ENCODE measurements at places on chromosomes 5 and 9. TPM values are rescaled to one million over a fixed set of nuclear protein-coding genes. Genes with fewer than 3 reads are reported as not detected.

DNA sequence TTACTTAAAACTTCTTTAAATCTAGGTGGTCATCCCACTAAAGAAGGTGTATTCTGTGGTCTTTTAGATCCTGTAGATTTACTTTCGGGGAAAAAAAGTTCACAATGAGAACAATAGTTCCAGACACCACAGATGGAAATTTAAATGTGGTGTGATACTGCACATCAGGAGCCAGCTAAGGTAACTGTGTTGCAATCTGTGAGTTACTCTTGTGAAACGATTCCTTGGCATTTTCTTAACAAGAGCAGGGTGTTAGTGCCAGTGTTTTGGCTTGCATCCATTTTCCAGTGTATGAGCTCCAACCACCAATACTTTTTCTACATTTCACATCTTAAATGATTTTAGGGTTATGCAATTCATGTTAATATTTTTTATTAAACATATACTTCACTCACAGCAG, 674.5 kb downstream of the CETN3 start:
- no peaks in the 10 kb centered on the region for H3K4me1 ChIP-seq
- H3K36me3 ChIP-seq, result no peaks in the 10 kb centered on the region
- DNase-seq, result no peak
- H3K27me3 ChIP-seq, result no peaks in the 10 kb centered on the region

GRCh38 chr5:157744051-157745011, 819 bp downstream of the LSM11 start:
- H3K4me1 ChIP-seq, result peaks cover 12% of the 10 kb centered on the region
- DNase-seq, result no peak
- H3K4me3 ChIP-seq, result peak overlapping the region; percentile 89

Gene ANXA2R
- total RNA-seq, result 6.3 TPM

GRCh38 chr5:72523960-72524582, 16.9 kb upstream of the ZNF366 start:
- H3K36me3 ChIP-seq, result no peaks in the 10 kb centered on the region
- no peaks in the 10 kb centered on the region for H3K27me3 ChIP-seq
- H3K4me3 ChIP-seq, result no peak overlapping the region

DNA sequence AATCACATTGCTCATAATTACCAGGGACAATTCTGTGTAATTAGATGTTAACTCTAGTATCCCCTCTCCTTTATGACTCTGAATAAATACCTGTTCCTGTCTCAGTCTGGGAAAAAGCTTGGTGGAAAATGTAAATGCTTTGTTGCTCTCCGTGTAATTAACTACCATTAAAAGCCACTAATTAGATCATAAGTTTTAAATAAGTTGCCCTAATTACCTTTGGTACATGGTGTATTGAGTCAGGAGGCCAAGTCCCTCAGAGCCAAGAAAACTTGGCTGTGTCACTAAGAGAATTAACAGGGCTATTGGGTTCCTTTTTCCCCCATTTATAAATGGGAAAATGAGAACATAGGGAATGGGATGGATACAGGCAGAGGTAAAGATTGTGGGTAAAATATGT, 617.6 kb downstream of the TLR4 start:
- peaks cover 15% of the 10 kb centered on the region for H3K4me1 ChIP-seq
- H3K4me3 ChIP-seq, result no peak overlapping the region
- no peaks in the 10 kb centered on the region for H3K27me3 ChIP-seq
- H3K36me3 ChIP-seq, result no peaks in the 10 kb centered on the region

- no peaks in the 10 kb centered on the region for H3K36me3 ChIP-seq
- H3K4me1 ChIP-seq, result no peaks in the 10 kb centered on the region
- H3K27me3 ChIP-seq, result no peaks in the 10 kb centered on the region
Measured at GRCh38 chr9:2677915-2678889, 39.1 kb upstream of the KCNV2 start.

Gene RASGRF2
- 0.48 TPM for total RNA-seq

GRCh38 chr9:89462817-89463683, 34.9 kb downstream of the SEMA4D start:
- H3K36me3 ChIP-seq, result no peaks in the 10 kb centered on the region
- H3K27me3 ChIP-seq, result no peaks in the 10 kb centered on the region
- DNase-seq, result no peak
- no peak overlapping the region for H3K4me3 ChIP-seq
- H3K27ac ChIP-seq, result no peak overlapping the region

DNA sequence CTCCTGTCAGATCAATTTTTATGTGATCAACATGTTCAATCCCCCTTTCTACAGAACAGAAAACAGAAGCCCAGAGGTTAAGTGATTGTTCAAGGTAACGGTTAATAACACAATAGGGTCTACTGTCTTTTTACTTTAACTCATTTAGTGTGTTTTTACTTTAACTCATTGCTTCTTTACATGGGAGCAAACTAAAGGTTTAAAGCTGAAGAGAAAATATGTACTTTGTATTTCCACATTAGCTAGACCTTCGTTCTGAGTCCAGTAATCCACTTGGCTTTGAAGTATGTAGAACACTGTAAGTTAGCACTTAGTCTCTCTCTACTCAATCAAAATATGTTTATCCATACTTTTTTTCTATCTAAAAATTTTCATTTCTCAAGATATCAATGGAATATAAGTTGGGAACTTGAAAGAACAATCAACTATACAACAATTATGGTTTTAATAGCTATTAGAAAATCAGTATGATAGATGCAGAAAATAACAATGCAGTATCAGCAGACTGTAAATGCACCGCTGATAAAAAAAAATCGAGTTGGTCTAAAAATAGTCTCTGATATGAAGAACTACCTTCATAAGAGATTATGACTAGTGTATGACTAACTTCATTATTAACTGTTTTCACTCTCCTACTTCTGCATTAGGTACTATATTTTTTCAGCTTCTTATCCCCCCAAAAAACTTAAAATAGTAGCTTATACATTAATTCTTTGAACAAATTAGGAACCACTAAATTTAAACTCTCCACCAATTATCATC, 20.6 kb downstream of the PGGT1B start:
- no peak for DNase-seq
- no peaks in the 10 kb centered on the region for H3K4me1 ChIP-seq
- H3K4me3 ChIP-seq, result no peak overlapping the region
- no peaks in the 10 kb centered on the region for H3K27me3 ChIP-seq

DNA sequence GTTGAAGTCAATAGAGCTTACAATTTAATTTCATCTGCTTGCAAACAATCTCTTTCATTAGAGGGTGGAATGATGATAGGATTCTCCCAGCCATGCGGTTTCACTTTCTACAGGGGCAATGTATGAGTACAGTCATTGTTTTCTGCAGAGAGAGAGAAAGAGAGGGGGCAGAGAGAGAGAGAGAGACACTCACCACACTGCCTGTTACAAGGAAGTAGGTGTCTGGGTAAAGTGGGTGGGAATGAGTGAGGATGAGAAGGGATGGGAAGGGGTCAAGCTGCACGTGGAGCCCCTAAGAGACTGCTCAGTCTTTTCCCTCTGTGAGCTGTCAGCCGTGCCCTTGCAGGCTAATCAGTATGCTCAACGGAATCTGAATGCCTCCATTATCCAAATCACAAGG, 454.3 kb downstream of the KDM4C start:
- no peaks in the 10 kb centered on the region for H3K27me3 ChIP-seq
- DNase-seq, result no peak
- H3K36me3 ChIP-seq, result no peaks in the 10 kb centered on the region
- H3K27ac ChIP-seq, result no peak overlapping the region
- no peak overlapping the region for H3K4me3 ChIP-seq
- H3K4me1 ChIP-seq, result no peaks in the 10 kb centered on the region

DNA sequence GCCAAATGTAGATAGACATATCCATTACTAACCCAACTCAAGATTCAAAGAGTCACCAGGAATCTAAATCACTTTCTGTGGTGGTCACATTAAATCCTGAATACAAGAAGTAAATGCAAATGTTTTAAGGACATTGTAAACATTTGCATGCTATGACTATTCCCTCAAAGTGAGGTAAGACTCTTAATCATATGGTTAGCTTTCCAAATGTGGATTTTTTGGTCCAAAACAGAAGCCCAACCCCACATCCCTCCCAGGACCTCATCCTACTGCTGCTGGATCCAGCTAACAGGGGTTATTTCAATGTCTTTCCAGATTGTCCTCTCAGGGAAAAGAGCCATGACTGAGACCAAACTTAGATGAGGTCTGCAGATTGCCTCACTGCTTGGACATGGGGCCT, 228.1 kb upstream of the PANK3 start:
- no peaks in the 10 kb centered on the region for H3K4me1 ChIP-seq
- H3K27me3 ChIP-seq, result peaks cover 89% of the 10 kb centered on the region
- no peak overlapping the region for H3K4me3 ChIP-seq
- H3K27ac ChIP-seq, result no peak overlapping the region

GRCh38 chr5:149473441-149473840, 77.8 kb downstream of the CSNK1A1 start:
- H3K27ac ChIP-seq, result no peak overlapping the region
- H3K27me3 ChIP-seq, result no peaks in the 10 kb centered on the region
- DNase-seq, result no peak
- no peak overlapping the region for H3K4me3 ChIP-seq

DNA sequence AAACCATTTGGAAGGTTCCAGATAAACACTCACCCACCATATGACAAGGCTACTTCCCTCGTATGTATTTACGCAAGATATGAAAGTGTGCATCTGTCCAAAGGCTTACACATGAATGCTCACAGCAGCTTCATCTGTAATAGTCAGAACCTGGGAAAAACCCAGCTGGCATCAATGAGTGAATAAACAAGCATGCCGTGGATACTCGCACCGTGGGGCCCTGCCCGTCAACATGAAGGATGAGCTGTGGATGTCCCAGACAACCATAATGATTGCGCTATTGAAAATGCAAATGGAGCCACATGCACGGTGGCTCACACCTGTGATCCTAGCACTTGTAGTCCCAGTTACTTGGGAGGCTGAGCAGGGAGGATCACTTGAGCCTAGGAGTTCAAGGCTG, 60.6 kb upstream of the FCN1 start:
- DNase-seq, result no peak
- H3K36me3 ChIP-seq, result no peaks in the 10 kb centered on the region
- no peak overlapping the region for H3K27ac ChIP-seq
- no peaks in the 10 kb centered on the region for H3K4me1 ChIP-seq
- H3K4me3 ChIP-seq, result no peak overlapping the region
- peaks cover 73% of the 10 kb centered on the region for H3K27me3 ChIP-seq

DNA sequence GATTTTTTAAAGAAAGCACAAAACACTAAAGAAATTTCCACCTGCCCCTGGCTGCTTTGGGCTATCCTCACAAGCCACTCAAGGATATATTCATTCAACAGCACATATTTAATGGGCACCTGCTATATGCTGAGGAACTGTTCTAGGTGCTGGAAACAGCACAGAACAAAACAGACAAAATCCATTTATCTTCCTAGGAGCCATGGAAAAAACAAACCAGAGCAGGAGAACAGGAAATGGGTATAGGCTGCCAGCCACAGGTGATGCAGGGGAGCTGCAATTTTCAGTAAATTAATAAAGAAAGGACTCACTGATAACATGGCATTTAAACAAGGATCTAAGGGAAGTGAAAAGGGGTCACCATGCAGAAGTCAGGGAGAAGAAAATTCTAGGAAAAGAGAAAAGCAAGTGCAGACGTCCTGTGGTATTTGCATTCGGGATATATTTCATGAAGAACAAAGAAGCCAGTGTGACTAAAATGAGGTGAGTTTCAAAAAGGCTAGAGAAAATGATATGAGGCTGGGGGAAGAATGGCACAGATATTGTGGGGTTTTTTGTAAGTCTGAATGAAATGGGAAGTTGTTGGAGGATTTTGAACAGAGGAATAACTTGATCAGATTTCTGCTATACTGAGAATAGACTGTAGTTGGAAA, 152.2 kb downstream of the ADAMTSL1 start:
- H3K4me3 ChIP-seq, result no peak overlapping the region
- no peaks in the 10 kb centered on the region for H3K36me3 ChIP-seq
- no peak for DNase-seq
- H3K4me1 ChIP-seq, result no peaks in the 10 kb centered on the region
- H3K27ac ChIP-seq, result no peak overlapping the region

DNA sequence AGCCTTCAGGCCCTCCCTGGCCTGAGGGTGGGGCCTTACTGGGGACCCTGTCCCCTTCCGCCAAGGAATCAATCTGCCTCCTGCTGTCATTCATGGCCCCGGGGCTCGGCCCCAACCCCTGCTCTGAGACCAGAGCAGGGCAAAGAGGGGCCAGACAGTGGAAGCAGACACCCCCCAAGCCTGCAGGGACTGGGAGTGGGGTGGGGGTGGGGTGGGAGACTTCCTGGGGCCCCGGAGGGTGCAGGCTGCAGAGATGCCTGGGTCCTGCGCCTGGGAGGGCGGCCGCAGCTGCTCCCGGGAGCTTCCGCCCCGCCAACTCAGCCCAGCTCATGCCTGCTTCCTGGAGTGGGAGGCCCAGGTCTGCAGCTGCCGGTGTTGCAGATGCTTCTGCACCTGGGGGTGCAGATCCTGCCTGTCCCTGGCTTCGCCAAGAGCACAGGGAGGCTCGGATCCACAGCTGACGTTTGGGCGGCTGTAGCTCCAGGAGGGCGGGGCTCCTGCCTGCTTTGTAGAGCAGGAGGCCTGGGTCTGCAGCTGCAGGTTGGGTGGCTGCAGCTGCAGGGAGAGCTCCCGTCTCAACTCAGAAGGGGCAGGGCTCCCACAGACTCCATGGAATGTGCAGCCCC, 6.2 kb downstream of the KIF4B start:
- H3K4me1 ChIP-seq, result no peaks in the 10 kb centered on the region
- DNase-seq, result no peak
- H3K4me3 ChIP-seq, result no peak overlapping the region
- peaks cover 83% of the 10 kb centered on the region for H3K27me3 ChIP-seq
- no peaks in the 10 kb centered on the region for H3K36me3 ChIP-seq
- no peak overlapping the region for H3K27ac ChIP-seq

Gene SHC3
- total RNA-seq, result 15.9 TPM

GRCh38 chr5:27221410-27221809, 183.0 kb upstream of the CDH9 start:
- H3K4me1 ChIP-seq, result no peaks in the 10 kb centered on the region
- no peaks in the 10 kb centered on the region for H3K27me3 ChIP-seq
- no peaks in the 10 kb centered on the region for H3K36me3 ChIP-seq
- DNase-seq, result no peak
- no peak overlapping the region for H3K27ac ChIP-seq

DNA sequence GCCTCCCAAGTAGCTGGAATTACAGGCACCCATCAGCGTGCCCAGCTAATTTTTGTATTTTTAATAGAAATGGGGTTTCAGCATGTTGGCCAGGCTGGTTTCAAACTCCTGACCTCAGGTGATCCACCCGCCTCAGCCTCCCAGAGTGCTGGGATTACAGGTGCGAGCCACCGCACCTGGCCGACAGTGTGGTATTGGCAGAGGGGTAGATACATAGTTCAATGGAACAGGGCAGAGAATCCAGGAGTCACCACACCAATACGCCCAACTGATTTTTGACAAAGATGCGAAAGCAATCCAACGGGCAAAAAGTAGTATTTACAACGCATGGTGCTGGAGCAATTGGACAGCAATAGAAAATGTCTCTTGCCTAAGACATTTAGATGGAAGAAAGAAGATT, 164.0 kb upstream of the PPP1R26 start:
- H3K36me3 ChIP-seq, result no peaks in the 10 kb centered on the region
- peaks cover 87% of the 10 kb centered on the region for H3K27me3 ChIP-seq
- no peak overlapping the region for H3K4me3 ChIP-seq

Gene PAEP
- not detected for total RNA-seq

DNA sequence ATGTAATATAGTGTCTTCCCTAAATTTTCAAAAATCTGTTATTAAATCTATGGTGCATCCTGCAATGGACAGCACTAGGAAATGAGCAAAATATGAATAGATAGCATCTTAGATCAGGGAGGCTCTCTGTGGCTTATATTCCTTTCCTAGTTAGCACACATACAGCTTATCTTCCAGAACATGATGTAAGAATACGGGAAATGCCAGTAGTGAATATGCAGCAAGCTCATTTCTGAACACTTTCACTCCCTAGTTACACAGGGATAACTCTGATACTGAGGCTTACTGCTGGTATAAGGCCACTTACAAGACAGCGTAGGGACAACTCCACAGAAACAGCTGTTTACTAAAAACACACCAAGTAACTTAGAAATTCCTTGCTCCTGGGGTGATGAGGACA, 297.3 kb upstream of the SMARCA2 start:
- H3K4me1 ChIP-seq, result no peaks in the 10 kb centered on the region
- DNase-seq, result no peak
- H3K36me3 ChIP-seq, result no peaks in the 10 kb centered on the region
- H3K27ac ChIP-seq, result no peak overlapping the region
- no peaks in the 10 kb centered on the region for H3K27me3 ChIP-seq
